ENCODE measurements at places on chromosomes 6 and 20. TPM values are rescaled to one million over a fixed set of nuclear protein-coding genes. Genes with fewer than 3 reads are reported as not detected.

DNA sequence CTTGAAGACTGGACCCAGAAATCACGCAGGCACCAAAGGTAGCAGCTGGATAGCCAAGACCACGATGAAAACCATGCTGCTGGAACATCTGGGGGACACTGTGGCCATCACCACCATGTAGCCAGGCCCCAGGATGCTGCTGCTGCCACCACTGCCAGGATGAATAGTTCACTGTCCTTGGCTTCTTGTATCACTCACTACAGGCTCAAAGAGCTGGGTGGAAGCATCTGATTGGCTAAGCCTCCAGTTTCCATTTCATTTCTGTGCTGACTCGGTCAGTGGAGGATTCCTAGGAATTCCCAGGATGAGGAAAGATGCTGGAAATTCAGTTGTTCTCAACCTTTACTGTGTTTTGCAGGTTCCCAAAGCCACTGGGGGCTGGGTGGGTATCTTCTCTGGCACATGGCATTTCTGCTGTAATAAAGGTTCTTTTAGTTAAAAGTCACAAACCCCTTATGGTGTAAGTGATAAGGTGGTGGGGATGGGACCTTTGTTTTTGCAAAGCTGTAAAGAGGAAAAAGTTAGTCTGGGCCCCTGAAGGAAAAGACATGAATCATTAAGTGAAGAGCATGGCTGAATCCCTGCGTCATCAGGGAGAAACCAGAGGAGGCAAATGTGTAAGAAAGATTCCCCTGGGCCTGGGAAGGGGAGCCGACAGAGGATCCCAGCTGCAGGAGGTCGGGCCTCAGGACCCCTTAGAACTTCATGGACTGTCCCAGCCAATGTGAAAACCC, 75.6 kb upstream of the RNF24 start:
- no peaks in the 10 kb centered on the region for H3K36me3 ChIP-seq
- no peak for DNase-seq
- H3K27ac ChIP-seq = no peak overlapping the region
- peaks cover 2% of the 10 kb centered on the region for H3K4me1 ChIP-seq
- H3K27me3 ChIP-seq = peaks cover 8% of the 10 kb centered on the region
- no peak overlapping the region for H3K4me3 ChIP-seq

DNA sequence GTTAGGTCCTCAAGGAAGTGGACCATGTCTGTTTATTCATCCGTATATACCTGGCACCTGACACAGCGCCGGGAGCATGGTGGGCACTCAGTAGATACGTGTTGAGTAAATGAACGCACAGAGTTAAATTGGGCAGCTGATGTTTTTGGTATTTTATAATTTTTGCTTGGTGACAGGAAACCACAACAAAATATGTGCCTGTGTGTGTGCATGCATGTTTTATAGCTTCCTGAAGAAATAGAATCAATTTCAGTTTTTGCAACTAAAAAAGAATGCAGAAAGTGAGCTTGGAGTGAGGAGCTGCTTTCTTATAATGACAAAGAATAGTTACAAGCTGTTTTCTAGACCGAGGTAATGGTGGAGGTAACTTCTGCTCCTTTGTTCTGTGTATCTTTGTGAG, 91.4 kb downstream of the PLCB4 start:
- H3K27me3 ChIP-seq = no peaks in the 10 kb centered on the region
- no peak for DNase-seq
- H3K27ac ChIP-seq = no peak overlapping the region
- no peaks in the 10 kb centered on the region for H3K36me3 ChIP-seq
- H3K4me1 ChIP-seq = no peaks in the 10 kb centered on the region

DNA sequence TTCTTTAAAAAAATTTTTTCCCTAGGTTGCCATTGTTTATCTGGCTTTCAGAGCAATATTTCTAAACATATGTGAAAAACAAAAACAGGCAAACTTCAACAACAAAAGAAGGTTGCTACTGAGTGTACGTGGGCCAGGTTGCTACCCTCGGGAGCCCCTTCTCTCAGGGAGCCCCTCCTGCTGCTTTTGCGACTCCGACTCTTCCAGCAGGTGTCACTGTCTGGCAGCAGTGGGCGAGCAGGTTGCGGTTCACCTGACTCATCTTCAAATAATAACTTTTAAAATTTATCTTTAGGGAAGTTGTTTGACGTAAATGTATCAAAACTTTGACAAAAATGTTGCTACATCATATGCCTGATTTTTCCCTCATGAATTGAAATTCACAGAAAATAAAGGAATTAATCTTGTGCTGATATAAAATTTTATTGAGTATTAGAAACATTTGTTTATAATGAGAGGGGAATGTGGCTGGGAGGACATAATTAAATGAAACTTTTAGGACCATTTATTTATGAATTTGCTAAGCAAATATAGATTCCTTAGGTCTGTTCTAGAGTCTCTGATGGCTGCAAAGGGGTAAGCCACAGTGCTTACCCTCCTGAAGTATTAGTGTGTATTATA, 138.8 kb downstream of the HIVEP1 start:
- H3K4me1 ChIP-seq = peaks cover 3% of the 10 kb centered on the region
- H3K4me3 ChIP-seq = no peak overlapping the region
- H3K27me3 ChIP-seq = no peaks in the 10 kb centered on the region
- H3K36me3 ChIP-seq = peaks cover 7% of the 10 kb centered on the region
- no peak overlapping the region for H3K27ac ChIP-seq

GRCh38 chr6:22036275-22036674, 260.6 kb downstream of the PRL start:
- peak; percentile 21 for DNase-seq
- H3K4me1 ChIP-seq = peaks cover 28% of the 10 kb centered on the region
- H3K36me3 ChIP-seq = peaks cover 39% of the 10 kb centered on the region
- H3K4me3 ChIP-seq = peak overlapping the region; percentile 12
- H3K27me3 ChIP-seq = no peaks in the 10 kb centered on the region

GRCh38 chr20:7926767-7927166, 13.5 kb downstream of the HAO1 start:
- no peak overlapping the region for H3K27ac ChIP-seq
- H3K4me3 ChIP-seq = no peak overlapping the region
- DNase-seq = no peak
- H3K36me3 ChIP-seq = no peaks in the 10 kb centered on the region
- H3K27me3 ChIP-seq = no peaks in the 10 kb centered on the region

GRCh38 chr20:52924411-52925271, 47.5 kb upstream of the TSHZ2 start:
- peaks cover 21% of the 10 kb centered on the region for H3K4me1 ChIP-seq
- H3K27me3 ChIP-seq = no peaks in the 10 kb centered on the region
- no peak overlapping the region for H3K27ac ChIP-seq
- DNase-seq = no peak
- H3K36me3 ChIP-seq = no peaks in the 10 kb centered on the region

DNA sequence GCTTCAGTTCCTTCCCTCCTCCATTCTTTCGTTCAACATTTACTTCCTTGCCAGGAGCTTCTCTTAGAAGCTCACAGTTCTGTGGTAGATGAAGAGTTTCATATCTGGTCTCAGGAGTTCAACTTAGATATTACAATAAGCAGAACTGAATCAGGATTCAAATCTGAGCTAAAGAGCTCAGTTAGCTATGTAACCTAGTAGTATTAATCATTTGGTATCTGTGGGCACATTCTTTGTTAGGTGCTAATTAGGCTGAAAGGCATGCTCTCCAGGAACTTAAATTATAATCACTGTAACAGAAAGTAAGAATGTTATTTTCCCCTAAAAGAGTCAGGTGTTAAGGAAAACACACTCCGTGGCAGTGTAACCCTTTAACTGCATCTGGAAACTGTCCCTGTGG, 8.4 kb downstream of the ZNF76 start:
- no peak for DNase-seq
- peaks cover 3% of the 10 kb centered on the region for H3K36me3 ChIP-seq
- peaks cover 26% of the 10 kb centered on the region for H3K4me1 ChIP-seq
- no peak overlapping the region for H3K4me3 ChIP-seq
- no peaks in the 10 kb centered on the region for H3K27me3 ChIP-seq

GRCh38 chr6:149217466-149217888, 100.0 kb upstream of the TAB2 start:
- no peaks in the 10 kb centered on the region for H3K4me1 ChIP-seq
- DNase-seq = no peak
- H3K27me3 ChIP-seq = peaks cover 16% of the 10 kb centered on the region
- H3K4me3 ChIP-seq = no peak overlapping the region
- no peaks in the 10 kb centered on the region for H3K36me3 ChIP-seq

GRCh38 chr20:13856354-13856753, 71.5 kb downstream of the NDUFAF5 start:
- H3K36me3 ChIP-seq = no peaks in the 10 kb centered on the region
- H3K4me3 ChIP-seq = no peak overlapping the region
- H3K27me3 ChIP-seq = peaks cover 2% of the 10 kb centered on the region
- H3K27ac ChIP-seq = no peak overlapping the region
- no peak for DNase-seq

DNA sequence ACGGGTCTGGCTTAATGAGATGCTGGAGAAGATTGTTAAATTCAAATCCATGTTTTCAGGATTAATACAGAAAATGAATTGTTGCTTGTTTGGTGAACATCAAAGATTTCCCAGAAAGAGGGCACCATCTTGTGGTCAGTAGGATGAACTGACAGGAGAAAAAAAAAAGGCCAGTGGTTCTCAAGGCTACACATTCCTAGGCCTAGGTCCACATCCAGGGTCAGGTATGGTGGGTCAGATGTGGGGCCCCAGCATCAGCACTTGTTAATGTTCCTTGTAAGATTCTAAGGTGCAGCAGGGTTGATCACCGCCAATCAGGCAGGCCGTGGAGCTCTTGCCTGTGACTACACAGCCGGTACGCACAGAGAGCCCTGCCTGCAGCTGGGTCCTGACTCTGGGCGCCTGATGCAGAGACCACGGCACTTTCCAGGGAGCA, 34.0 kb upstream of the FOXO3 start:
- H3K27ac ChIP-seq = no peak overlapping the region
- no peak for DNase-seq
- H3K27me3 ChIP-seq = peaks cover 8% of the 10 kb centered on the region
- H3K36me3 ChIP-seq = no peaks in the 10 kb centered on the region

DNA sequence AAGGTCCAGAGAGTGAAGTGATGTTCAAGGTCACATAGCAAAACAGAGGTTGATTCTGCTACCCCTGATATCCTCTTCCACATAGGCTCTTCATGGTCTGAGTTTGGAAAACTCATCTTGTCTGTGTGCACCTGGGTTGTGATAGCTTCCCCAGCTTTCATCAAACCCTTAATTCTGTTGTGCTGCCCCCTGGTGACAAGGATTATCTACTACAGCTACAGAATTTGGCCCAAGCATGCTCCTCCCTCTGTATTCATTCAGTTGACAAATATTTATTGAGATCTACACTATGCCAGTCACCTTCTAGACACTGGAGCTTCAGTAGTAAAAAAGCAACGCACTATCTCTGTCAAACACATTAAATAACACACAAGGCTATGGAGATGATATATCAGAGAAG, 50.4 kb downstream of the SMPDL3A start:
- peaks cover 28% of the 10 kb centered on the region for H3K27me3 ChIP-seq
- no peak overlapping the region for H3K4me3 ChIP-seq
- peak; percentile 39 for DNase-seq
- H3K4me1 ChIP-seq = peaks cover 22% of the 10 kb centered on the region
- no peak overlapping the region for H3K27ac ChIP-seq

- peaks cover 6% of the 10 kb centered on the region for H3K4me1 ChIP-seq
- H3K4me3 ChIP-seq = no peak overlapping the region
- DNase-seq = no peak
- H3K27ac ChIP-seq = no peak overlapping the region
These were observed 168.5 kb upstream of the ID4 start for GRCh38 chr6:19668710-19669109.

DNA sequence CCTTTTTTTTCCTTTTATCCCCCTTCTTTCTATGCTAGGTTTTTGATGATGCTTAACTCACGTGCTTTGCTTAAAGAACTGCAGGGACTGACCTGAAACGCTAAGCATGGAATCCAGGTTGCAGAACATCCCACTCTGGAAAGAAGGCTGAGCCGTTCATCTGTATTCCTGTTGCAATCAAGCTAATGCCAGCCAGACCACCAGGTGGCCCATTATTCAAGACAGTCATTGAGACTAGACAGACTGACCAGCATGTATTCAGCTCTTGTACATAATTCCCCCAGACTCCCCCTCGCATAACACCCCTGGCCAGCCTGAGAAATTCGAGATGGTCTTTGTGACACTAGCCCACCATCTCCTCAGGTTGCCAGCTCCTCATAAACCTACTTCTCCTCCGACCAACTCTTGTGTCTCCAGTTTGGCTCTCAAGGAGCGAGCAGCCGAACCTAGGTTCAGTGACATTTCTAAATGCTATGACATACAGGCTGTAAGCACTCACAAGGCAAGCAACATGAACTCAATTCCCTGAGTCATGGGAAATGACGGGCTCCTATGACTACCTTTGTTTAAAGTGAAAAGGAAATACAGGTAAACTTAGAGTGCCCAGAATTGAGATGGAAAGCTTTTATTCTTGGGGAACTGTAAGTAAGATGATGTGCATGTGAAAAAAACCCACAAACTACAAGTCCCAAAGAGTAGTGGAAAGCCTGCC, 309.3 kb upstream of the CDYL start:
- H3K36me3 ChIP-seq = peaks cover 3% of the 10 kb centered on the region
- DNase-seq = no peak
- H3K4me1 ChIP-seq = no peaks in the 10 kb centered on the region
- no peak overlapping the region for H3K27ac ChIP-seq
- no peak overlapping the region for H3K4me3 ChIP-seq
- no peaks in the 10 kb centered on the region for H3K27me3 ChIP-seq

DNA sequence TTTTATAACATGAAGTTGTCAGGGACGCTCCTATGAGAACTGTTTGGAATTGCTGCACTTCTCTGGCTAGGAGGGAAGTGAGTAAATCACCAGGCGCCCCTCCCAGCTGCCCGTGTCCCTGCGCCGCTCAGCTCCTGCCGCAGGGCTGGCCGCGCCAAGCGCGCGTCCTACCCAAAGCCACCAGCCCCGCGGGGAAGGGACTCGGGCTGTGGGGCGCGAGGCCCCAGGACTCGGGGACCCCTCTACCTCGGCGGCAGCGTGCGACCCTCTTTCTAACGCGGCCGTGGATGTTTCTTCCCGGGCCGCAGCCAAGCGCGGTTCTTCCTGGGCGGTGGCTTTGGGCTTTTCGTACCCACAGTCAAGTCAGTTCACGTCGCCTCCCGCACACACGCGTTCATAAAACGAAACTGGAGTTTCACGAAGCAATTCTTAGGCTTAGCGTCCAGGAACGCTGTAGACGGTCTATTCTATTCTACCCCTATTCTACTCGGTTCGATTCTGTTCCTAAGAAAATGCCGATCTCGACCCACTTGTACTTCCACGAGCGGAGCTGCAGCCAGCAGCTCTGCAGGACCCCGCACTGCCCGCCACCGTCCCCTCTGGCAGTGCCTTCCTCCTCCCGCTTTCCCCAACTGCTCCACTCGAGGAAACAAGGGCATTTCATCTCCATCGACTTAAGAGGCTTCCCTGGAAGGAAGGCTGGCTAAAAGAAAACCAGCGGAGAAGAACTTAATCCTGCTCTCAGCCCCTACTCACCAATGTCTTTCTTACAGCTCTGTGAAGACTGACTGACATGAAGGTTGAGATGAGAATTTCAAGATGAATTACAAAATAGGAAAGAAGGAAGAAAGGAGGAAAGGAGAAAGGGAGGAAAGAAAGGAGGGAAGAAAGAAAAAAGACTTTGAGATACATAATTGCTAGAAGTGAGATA, 15.4 kb downstream of the FOXC1 start:
- peak overlapping the region; percentile 18 for H3K4me3 ChIP-seq
- peaks cover 3% of the 10 kb centered on the region for H3K4me1 ChIP-seq
- H3K36me3 ChIP-seq = peaks cover 3% of the 10 kb centered on the region
- peak overlapping the region; percentile 26 for H3K27ac ChIP-seq
- no peak for DNase-seq

Gene EYS
- total RNA-seq = 0.46 TPM

Gene FAM209A
- total RNA-seq = 0.69 TPM

Gene CITED2
- 42.6 TPM for total RNA-seq

Gene FBXL4
- 18.0 TPM for total RNA-seq

Gene RIMS4
- 8.2 TPM for total RNA-seq

Gene MICB
- total RNA-seq = 0.95 TPM

Gene SNPH
- 2.7 TPM for total RNA-seq
